ENCODE measurements at places on chromosomes 16 and 17. TPM values are rescaled to one million over a fixed set of nuclear protein-coding genes. Genes with fewer than 3 reads are reported as not detected.

DNA sequence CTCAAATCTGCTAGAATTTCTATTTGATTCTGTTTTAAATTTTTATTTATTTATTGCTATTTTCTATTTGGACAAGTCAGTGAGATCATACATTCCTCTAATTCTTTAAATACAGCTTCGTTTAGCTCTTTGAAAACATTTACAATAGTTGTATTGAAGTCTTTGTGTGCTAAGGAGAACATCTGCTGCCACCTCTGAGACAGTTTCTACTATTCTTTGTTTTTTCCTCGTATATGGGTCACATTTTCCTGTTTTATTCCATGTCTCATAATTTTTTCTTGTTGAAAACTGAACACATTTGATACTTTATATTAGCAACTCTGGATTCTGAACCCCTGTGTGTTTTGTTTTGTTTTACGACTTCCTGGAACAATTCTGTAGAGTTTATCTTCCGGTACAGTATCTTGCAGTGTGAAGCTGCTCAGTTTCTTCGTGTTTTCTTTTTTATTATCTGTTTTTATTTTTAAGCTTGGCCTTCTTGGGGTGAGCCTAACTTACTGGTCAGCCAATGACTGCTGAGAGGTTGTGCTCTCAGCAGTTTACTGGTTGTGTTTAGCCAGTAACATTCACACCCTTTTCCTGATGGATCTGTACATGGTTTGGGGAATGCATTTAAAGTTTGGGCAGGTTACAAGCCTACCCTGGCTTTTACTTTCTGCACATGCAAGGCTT is 99.0 kb downstream of the CA4 start:
- H3K4me3 ChIP-seq: no peak overlapping the region
- no peaks in the 10 kb centered on the region for H3K27me3 ChIP-seq
- H3K36me3 ChIP-seq: peaks cover 17% of the 10 kb centered on the region
- no peak overlapping the region for H3K27ac ChIP-seq
- no peaks in the 10 kb centered on the region for H3K4me1 ChIP-seq

- peak overlapping the region; percentile 100 for H3K27ac ChIP-seq
- H3K4me3 ChIP-seq: peak overlapping the region; percentile 77
- H3K4me1 ChIP-seq: peaks cover 47% of the 10 kb centered on the region
- peak; percentile 96 for DNase-seq
- no peaks in the 10 kb centered on the region for H3K36me3 ChIP-seq
Observed at GRCh38 chr16:22190081-22190775, 15.8 kb upstream of the EEF2K start.

DNA sequence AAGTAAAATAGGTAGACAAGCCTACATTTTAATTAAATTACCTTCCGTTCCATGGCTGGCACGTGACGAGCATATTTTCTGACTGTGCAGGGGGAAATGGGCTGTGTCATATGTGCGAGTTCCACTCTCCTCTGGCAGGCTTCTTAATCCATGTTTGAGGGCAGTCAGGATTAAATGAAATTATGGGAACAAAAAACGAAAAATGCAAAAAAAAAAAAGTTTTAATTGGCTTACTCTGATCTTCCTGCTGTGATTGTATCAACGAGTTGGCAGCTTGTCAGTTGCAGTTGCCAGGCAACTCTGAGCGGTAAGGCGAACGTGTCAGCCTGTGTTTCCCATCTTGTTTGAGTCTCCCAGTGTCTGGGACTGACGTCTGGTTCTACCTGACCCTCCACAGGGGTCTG is 302.9 kb upstream of the XYLT1 start:
- no peaks in the 10 kb centered on the region for H3K27me3 ChIP-seq
- no peak for DNase-seq
- no peak overlapping the region for H3K27ac ChIP-seq
- no peaks in the 10 kb centered on the region for H3K4me1 ChIP-seq
- H3K4me3 ChIP-seq: no peak overlapping the region
- H3K36me3 ChIP-seq: no peaks in the 10 kb centered on the region

The CCNF gene
- 6.8 TPM for total RNA-seq

DNA sequence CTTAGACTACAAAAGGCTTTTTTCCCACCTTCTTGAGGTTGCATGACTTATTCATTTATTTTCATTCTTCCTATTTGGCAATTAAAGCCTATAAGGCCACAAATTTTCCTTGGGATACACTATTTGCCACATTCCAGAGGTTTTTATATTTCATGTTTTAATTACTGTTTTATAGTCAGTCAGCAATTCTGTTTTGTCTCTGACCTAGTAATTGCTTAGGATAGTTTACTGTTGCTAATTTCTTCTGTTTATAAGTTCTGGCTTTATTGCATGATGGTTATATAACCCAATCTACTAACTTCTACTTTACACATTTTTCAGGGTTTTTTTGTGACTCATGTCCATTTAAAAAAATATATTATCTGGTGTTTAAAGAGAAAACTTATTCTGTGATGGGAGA is 2.5 kb downstream of the ZNF23 start:
- no peak overlapping the region for H3K27ac ChIP-seq
- H3K4me3 ChIP-seq: no peak overlapping the region
- H3K4me1 ChIP-seq: peaks cover 20% of the 10 kb centered on the region
- peaks cover 15% of the 10 kb centered on the region for H3K36me3 ChIP-seq

The CES4A gene
- 11.9 TPM for total RNA-seq

The CD7 gene
- total RNA-seq: 140 TPM

GRCh38 chr17:64296246-64296645 is 33.2 kb upstream of the TEX2 start:
- H3K4me3 ChIP-seq: no peak overlapping the region
- no peaks in the 10 kb centered on the region for H3K4me1 ChIP-seq
- no peaks in the 10 kb centered on the region for H3K27me3 ChIP-seq

The CBFA2T3 gene
- 1.3 TPM for total RNA-seq

The CA5A gene
- not detected for total RNA-seq

The SLC12A4 gene
- 30.4 TPM for total RNA-seq

- peak; percentile 59 for DNase-seq
- H3K27me3 ChIP-seq: no peaks in the 10 kb centered on the region
- H3K4me3 ChIP-seq: no peak overlapping the region
- peaks cover 17% of the 10 kb centered on the region for H3K4me1 ChIP-seq
- H3K36me3 ChIP-seq: no peaks in the 10 kb centered on the region
Observed at GRCh38 chr17:17859909-17860765, 23.4 kb upstream of the SREBF1 start.

The YBX2 gene
- total RNA-seq: not detected

GRCh38 chr17:77212081-77212832 is 71.5 kb downstream of the SEC14L1 start:
- peaks cover 87% of the 10 kb centered on the region for H3K36me3 ChIP-seq
- no peaks in the 10 kb centered on the region for H3K4me1 ChIP-seq
- DNase-seq: no peak

The SCNN1B gene
- total RNA-seq: not detected

DNA sequence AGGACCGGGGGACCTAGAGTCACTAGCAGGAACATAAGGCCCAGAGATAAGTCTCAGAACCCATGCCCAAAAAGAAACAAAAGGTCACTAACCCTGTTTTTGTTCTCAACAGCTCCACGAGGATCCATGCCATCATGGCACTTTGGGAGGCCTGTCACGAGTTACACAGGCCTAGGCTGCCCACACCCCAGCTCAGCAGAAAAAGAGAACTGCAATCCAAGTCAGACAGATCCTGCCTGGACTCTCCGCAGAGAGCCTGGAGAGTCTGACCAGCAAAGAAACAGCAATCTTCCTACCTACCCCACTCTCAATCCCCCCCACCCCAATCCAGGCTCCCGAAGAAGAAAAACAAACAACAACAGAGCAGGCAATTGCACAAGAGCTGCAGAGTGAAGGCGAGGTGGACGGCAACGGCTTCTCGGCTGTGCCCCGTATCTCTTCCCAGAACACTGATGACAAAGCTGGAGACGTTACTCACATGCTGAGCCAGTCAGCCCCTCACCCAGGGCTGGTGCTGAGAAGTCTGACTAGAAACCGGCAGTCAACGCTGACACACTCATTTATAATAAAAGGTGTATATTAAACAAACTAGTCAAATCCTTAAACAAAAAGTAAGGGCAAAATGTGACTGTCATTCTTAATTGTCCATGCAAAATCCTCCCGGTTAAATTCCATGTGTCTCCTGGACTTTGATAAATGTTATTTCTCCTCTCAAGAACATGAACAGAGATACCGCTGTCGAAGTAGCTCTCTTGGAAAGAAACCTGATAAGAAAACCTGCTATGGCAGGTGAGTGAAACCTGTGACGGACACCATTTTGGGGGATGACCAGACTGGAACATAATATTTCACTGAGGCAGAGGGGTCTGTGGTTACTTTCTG is 89.3 kb downstream of the SMG6 start:
- peaks cover 11% of the 10 kb centered on the region for H3K36me3 ChIP-seq
- peak overlapping the region; percentile 91 for H3K27ac ChIP-seq
- peak overlapping the region; percentile 62 for H3K4me3 ChIP-seq

DNA sequence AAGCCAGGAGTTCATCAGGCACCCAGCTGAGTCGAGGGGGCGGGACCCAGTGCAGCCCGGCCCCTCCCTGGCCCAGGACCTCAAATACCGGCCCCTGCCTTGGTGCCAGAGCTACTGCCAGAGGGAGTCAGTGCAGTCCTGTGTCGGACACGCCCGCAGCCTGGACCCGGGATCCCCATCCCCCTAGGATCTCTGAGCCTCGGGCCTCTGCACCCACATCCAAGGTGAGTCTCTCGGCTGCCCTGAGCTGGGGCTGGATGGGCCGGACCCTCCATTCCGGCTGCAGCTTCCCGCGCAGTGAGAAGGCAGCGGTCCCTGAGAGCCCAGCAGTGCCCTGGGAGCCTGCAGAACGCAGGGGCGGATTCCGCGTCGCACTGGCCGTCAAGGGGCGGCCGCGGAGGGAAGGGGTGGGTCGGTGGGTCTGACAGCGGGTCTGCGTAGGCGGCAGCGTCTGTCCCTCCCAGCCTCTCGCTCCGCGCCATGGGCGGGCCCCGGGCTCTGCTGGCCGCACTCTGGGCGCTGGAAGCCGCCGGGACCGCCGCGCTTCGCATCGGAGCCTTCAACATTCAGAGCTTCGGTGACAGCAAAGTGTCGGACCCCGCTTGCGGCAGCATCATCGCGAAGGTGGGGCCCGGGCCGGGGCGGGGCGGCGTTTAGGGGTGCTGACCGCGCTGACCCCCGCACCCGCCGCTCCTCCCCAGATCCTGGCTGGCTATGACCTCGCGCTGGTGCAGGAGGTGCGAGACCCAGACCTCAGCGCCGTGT is at the start of gene DNASE1L2:
DNASE1L2 (plus strand) TSS at position 108 of the 765 bp plus-strand sequence; CDS start at position 481, 373 bp downstream.
- H3K4me1 ChIP-seq: peaks cover 9% of the 10 kb centered on the region
- no peaks in the 10 kb centered on the region for H3K27me3 ChIP-seq
- H3K4me3 ChIP-seq: no peak within 1 kb of the TSS
- H3K27ac ChIP-seq: no peak within 1 kb of the TSS
- DNase-seq: no peak

- H3K27me3 ChIP-seq: no peaks in the 10 kb centered on the region
- H3K4me1 ChIP-seq: peaks cover 30% of the 10 kb centered on the region
- H3K4me3 ChIP-seq: peak overlapping the region; percentile 62
- peaks cover 9% of the 10 kb centered on the region for H3K36me3 ChIP-seq
- H3K27ac ChIP-seq: peak overlapping the region; percentile 35
Observed at GRCh38 chr16:87464691-87465300, 28.0 kb downstream of the ZCCHC14 start.

- no peak for DNase-seq
- H3K27me3 ChIP-seq: no peaks in the 10 kb centered on the region
- H3K36me3 ChIP-seq: peaks cover 10% of the 10 kb centered on the region
- H3K4me1 ChIP-seq: peaks cover 3% of the 10 kb centered on the region
- no peak overlapping the region for H3K27ac ChIP-seq
Observed at GRCh38 chr17:43135454-43135819, 10.3 kb upstream of the BRCA1 start.

GRCh38 chr16:88499836-88500251 is 46.8 kb downstream of the ZFPM1 start:
- H3K27ac ChIP-seq: no peak overlapping the region
- no peaks in the 10 kb centered on the region for H3K36me3 ChIP-seq
- H3K27me3 ChIP-seq: no peaks in the 10 kb centered on the region

DNA sequence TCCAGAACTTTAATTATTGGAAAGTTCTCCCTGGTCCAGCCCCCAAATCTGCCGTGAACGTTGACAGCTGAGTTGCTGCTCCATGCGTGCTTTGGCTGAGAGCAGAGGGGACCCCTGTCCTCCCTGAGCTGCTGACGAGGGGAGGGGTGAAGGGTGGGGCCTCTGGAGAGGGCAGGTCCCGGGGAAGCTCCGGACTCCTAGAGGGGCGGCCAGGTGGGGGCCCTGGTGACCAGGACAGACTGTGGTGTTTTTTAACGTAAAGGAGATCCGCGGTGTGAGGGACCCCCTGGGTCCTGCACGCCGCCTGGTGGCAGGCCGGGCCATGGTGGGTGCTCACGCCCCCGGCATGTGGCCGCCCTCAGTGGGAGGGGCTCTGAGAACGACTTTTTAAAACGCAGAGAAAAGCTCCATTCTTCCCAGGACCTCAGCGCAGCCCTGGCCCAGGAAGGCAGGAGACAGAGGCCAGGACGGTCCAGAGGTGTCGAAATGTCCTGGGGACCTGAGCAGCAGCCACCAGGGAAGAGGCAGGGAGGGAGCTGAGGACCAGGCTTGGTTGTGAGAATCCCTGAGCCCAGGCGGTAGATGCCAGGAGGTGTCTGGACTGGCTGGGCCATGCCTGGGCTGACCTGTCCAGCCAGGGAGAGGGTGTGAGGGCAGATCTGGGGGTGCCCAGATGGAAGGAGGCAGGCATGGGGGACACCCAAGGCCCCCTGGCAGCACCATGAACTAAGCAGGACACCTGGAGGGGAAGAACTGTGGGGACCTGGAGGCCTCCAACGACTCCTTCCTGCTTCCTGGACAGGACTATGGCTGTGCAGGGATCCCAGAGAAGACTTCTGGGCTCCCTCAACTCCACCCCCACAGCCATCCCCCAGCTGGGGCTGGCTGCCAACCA is at the start of gene MC1R:
MC1R (plus strand) TSS at position 410 of the 895 bp plus-strand sequence; CDS start at position 807, 397 bp downstream.
- no peaks in the 10 kb centered on the region for H3K36me3 ChIP-seq
- peaks cover 60% of the 10 kb centered on the region for H3K4me1 ChIP-seq
- peak within 1 kb of the TSS; percentile 73 for H3K4me3 ChIP-seq
- no peak within 1 kb of the TSS for H3K27ac ChIP-seq
- no peak for DNase-seq

DNA sequence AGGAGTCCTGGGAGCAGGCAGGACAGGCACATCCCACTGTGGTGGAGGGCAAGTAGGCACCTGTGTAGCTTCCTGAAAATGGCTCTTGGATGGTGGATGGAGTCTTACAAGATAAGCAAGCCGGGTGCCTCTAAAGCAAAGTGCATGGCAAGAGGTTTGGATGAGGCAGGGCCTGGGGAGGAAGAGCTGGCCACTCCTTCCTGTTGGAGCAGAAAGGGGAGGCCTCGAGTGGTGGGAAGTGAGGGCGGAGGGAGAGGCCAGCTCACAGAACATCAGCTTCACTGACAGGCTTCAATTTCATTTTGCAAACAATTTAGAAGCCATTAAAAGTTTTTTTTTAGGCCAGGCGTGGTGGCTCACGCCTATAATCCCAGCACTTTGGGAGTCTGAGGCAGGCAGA is 31.0 kb downstream of the CD300A start:
- no peak for DNase-seq
- no peaks in the 10 kb centered on the region for H3K27me3 ChIP-seq
- no peaks in the 10 kb centered on the region for H3K4me1 ChIP-seq
- no peaks in the 10 kb centered on the region for H3K36me3 ChIP-seq

Measured in CD4-positive, CD25-positive, alpha-beta regulatory T cell (primary cell).